ENCODE measurements at places on chromosomes 11 and 22. TPM values are rescaled to one million over a fixed set of nuclear protein-coding genes. Genes with fewer than 3 reads are reported as not detected.

Gene TSGA10IP
- total RNA-seq: not detected

Gene VPREB3
- not detected for total RNA-seq

Gene MS4A4E
- not detected for total RNA-seq

Gene EMID1
- total RNA-seq: not detected

Gene KCNJ4
- 0.03 TPM for total RNA-seq

Gene SSTR3
- total RNA-seq: not detected

Gene SAA1
- not detected for total RNA-seq

Gene RASL10A
- not detected for total RNA-seq

Gene FOLH1
- total RNA-seq: not detected

Gene TRPC6
- total RNA-seq: 0.89 TPM

Gene MAPK8IP2
- 0.07 TPM for total RNA-seq

Gene CDC42BPG
- total RNA-seq: 0.13 TPM

Gene SMC1B
- not detected for total RNA-seq

Gene DTX4
- total RNA-seq: 3.8 TPM

Gene OR52N4
- not detected for total RNA-seq

Gene WNT11
- total RNA-seq: not detected

Gene SUSD2
- 46.2 TPM for total RNA-seq

Gene CNTF
- 1.8 TPM for total RNA-seq
